ENCODE measurements at places on chromosomes 7 and 10.

DNA sequence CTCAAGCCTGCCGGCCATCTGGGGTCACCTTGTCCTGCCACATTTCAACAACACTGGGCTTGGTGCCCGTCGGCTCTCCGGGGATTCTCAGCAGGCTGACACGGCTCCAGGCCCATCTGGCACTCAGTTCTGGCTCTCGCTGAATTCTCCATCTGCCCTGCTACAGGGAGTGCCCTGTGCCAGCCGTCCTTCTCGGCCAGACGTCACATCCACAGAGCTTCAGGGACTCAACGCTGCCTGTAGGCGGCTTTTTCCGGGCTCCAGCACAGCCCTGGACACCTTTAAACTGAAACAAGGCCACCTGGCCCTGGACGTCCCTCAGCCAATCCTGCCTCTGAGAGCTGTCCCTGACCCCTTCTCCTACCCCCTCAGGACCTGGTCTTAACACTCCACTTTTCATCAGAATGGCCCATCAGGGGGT is 43.0 kb downstream of the TMEM130 start:
- peak; percentile 9 for DNase-seq

GRCh38 chr10:92110039-92110794 is 180.7 kb downstream of the CPEB3 start:
- no peak for DNase-seq

DNA sequence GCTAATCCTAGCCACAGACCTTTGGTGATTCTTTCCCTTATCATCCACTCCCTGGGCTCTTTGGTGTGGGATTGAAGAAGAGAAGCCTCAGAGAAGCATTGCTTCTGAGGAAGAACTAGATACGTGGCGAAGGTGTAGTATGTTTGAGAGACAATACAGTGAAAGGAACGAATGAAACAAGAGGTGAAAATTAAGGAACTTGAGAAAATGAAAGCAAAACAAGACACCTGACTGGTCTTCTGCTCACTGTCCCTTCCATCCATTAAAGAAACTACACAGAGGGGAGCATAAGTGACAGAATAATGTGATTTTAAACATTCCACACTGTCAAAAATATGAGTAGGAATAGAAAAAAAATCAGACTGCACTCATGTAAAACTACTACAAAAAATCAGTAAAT is 219.6 kb upstream of the NPSR1 start:
- DNase-seq = peak; percentile 40

GRCh38 chr10:93346108-93346507 is 136.0 kb downstream of the MYOF start:
- DNase-seq = no peak

All from MM.1S (cell line).